ENCODE measurements at places on chromosomes 1 and 21. TPM values are rescaled to one million over a fixed set of nuclear protein-coding genes. Genes with fewer than 3 reads are reported as not detected.

DNA sequence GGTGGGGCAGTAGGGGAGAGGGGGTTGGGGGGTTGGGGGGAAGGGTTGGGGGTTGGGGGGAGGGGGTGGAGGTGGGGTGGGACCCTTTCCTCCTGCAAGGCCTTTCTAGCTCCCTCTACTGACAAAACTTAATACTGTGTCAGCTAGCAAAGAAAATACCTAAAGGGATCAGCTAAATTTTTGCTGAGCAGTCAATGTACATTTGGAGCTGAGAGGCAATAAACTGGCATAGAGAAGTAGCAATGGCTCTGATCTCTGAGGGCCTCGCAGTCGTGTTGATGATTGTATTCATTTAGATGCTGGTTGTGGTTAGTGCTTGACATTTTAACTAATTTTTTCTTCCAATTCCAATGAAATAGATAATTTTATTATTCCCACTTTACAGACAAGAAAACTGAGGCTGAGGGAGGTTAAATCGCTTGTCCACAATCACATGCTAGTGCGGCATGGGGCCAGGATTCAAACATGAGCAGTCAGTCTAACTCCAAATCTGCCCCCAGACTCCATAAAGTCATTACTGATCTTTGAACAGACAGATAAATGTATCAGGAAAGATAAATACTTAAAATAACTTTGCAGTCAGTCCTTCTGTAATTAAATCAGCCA lies 357.1 kb downstream of the DISC1 start:
- no peak for DNase-seq

- peak; percentile 66 for DNase-seq
Observed at GRCh38 chr1:230105754-230106625, 39.0 kb downstream of the GALNT2 start.

DNA sequence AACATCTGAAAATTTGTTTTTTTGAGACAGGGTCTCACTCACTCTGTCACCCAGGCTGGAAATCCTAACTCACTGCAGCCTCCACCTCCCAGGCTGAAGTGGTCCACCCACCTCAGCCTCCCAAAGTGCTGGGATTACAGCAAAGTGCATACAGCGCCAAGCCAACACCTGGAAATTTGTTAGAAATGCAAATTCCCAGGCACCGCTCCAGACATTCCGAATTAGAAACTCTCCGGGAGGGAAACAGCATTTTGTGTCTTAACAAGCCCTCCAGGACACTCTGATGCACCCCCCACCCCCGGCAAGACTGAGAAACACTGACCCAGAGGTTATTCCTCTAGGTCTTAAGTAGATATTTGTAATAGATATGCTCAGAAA lies 49.1 kb downstream of the ARID4B start:
- DNase-seq: no peak

- DNase-seq: no peak
Observed at GRCh38 chr1:164821648-164822047, 262.7 kb downstream of the PBX1 start.

- no peak for DNase-seq
Observed at GRCh38 chr21:44093761-44094160, 13.4 kb upstream of the PWP2 start.

DNA sequence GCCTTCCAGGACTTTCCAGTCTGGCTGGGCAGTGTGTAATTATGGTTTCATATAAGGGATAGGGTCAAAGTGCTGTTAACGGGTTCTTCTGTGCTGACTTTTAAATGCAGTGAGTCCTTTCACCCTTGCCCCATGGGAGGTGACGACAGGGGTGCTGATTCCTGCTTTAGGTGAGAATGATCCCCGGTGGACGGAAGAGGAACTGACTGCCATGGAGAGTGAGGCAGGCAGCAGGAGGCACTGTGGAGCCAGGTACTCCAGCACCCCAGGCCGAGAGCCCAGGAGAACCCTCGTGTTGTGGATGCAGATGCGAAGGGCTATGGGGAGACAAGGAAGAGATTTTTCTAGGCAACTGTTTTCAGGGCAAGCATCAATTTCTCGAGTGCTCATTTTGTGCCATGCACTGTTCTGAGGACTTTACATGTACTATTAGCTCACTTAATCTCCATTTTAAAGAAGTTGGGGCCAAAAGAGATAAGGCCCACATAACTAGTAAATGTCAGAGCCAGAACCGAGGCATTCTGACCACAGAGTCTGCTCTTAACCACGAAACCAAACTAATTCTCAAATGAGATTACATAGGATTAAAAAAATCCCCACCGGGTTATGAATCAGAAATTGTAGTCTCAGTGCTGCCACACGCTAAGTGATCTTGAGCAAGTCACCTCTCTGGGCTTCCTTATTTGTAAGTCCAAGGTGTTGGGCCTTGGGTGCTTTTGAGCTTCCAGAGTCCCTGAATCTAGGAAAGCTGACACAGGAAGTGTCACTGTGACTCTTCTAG lies 28.2 kb downstream of the STPG1 start:
- DNase-seq: no peak

DNA sequence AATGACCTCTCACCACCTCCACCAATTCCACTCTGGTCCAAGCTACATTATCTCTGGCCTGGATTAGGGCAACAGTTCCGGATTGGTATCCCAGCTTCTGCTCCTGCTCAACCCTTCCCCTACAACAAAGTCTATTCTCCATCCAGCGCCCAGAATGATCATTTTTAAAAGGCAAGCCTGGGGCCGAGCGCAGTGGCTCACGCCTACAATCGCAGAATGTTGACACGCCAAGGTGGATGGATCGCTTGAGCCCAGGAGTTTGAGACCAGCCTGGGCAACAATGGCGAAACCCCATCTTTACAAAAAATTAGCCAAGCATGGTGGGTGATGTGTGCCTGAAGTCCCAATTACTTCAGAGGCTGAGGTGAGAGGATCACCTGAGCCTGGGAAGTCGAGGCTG lies 2.2 kb downstream of the LYST start:
- no peak for DNase-seq

DNA sequence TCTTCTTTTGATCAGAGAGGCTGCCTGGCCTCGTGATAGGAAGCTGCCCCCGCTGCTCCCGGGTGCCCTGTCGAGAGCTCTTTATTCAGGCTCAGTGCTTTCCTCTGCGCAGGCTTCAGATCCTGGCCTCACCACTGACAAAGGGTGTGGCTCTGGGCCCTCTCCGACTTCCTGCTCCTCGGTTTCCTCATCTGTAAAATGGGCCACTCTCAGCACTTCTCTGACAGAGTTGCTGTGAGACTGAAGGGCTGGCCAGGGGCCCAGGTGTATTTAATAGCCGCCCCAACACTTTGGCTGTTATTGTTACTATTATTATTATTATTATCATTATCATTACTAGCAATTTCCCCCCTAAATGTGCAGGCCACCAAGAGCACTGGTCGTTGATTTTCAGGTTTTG lies 61.0 kb upstream of the EFHD2 start:
- no peak for DNase-seq

The RWDD3 gene
- 18.1 TPM for total RNA-seq

- DNase-seq: no peak
Observed at GRCh38 chr1:158000507-158000906, 7.1 kb downstream of the KIRREL1 start.

GRCh38 chr1:179798864-179799516 lies 55.9 kb downstream of the FAM163A start:
- DNase-seq: no peak

The NPPB gene
- total RNA-seq: not detected

DNA sequence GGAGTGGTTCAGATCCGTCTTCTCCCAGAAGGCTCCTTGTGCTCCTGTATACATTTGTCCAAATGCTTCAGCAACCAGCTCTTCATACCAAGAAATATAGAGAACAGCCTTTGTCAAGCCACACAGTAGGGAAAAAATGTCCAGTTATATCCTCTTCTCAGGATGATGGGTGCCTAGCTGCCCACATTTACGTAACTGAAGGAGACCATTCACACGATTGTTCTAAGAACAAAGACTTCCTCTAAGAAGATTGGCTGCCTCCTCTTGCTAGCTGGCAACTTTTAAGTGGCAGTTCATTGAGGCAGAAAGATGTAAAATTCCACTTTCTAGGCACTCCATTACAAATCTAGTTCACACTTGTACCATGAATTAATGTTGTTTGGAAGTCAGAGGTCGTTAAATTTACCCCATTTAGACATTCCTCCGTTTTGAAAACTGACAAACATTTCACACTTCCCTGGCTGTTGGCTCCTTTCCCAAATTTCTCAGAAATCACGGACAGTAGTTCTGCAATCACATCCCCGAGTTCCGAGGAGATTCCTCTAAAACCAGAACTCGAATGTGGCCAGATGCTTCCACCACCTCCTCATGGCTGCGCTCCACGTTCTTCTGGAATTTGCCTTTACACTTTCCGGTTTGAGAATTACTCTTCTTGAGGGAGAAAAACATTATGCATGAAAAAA lies 45.6 kb upstream of the CSF1 start:
- DNase-seq: no peak

GRCh38 chr1:43625063-43625780 lies 24.7 kb upstream of the KDM4A start:
- no peak for DNase-seq

The MED8 gene
- total RNA-seq: 60.8 TPM

DNA sequence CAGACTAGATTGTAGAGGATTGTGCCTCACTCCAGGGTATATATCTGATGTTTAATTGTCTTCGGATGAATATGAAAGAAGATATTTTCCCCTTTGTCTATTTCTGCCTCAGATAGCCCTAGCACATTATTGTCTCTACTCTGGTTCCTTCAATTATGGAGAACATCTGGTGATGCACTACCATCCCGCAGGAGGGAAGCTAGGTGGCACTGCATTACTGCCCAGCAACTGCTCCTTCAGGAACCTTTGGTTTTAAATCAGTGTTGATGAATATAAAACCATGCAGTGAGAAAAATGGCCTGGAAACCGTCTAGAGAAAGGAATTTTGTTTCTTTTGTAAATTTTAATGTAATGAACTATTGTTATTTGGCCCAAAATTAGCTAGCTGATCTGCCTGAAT lies 68.5 kb downstream of the GPR88 start:
- DNase-seq: no peak

The WDR64 gene
- total RNA-seq: not detected

DNA sequence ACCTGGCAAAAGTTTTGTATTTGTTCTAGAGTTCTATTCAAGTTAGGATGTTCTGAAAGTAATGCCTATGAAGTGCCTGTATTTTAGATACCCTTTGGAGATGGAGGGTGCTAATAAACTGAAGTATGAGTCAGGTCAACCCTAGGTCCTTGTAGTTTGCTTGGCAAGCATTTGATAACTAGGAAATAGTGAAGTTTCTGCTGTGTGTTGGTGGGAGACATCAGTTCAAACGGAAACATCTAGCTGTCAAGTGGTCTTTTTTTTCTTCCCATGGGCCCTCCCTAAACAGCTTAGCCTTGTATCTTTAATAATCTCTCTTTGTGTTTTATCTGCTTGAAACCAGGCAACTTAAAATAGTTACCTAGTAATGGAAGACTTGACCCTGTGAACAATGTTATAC lies 4.5 kb downstream of the MRPS6 start:
- no peak for DNase-seq

GRCh38 chr1:24498589-24498988 lies 4.0 kb upstream of the RCAN3 start:
- DNase-seq: no peak

- no peak for DNase-seq
Observed at GRCh38 chr21:38918607-38919346, 113.0 kb downstream of the ETS2 start.

DNA sequence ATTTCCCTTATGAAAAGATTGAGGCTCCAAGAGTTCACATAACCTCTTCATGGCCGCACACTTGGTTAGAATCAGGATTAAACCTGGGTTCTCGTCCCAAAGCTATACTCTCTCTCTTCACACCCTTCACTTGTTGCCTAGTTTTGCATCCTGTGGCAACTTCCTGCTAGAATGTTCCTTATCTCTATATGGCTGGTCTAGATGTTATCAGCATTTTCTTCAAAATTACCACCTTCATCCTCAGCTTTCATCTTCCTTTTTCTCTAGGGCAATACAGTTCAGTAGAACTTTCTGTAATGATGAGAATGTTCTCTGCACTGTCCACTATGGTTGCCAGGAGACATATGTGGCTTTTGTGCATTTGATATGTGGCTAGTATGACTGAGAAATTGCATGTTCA lies 31.1 kb upstream of the BCAR3 start:
- no peak for DNase-seq

GRCh38 chr1:17561247-17561548 lies 21.7 kb downstream of the ARHGEF10L start:
- no peak for DNase-seq

DNA sequence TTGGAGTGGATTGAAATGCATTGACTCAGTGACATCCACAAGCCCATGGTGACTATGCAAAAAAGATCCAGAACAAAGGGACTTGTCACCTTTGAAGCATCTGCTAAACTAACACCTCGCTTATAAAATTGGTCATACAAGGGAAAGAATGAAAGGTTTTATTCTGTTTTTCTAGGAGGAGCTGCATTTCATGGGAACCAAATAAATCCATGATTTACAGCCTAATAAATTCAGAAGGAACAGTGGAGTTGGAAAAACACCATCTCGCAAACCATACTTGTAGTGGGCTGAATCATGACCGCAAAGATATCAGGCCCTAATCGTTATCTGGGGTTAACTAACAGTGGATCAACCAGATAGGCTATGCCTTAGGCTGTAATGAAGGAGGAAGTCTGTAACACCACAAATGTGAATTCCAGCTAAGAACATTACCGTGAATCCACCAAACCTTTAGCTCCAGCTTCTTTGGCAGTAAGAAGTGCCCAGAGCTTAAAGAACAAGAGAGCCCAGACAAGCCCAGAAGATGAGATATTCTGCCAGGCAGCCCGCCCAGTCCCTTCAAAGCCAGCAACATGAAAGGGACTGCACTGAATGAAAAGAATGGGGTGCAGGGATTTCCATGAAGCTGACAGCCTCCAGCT lies 27.4 kb downstream of the RSPH1 start:
- no peak for DNase-seq

DNA sequence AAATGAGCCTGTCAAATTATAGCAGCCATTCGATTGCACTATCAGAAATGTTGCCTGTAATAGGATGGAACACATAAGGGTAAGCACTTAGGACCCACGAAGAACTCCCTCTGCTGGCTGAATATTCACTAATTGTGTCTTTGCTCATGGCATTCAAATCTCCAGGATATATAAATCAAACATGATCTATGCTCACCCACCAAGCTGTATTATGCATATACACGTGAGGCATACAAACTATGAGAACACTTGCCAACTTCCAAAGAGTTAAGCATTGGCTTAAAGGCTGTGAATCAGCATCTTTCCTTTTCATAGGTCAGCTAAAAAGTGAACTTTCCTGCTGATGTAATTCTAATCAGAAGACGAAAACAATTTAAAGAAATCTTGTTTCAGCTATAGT lies 34.5 kb downstream of the TMPRSS15 start:
- no peak for DNase-seq

- no peak for DNase-seq
Observed at GRCh38 chr21:23887725-23888306, 1719.5 kb downstream of the MRPL39 start.

The SPRR1B gene
- total RNA-seq: not detected
